ENCODE measurements at places on chromosomes 4 and X.
A peak's percentile ranks its signal among the peaks of the same experiment; 100 is the strongest.

- DNase-seq: no peak
These were observed 73.1 kb downstream of the MTHFD2L start for GRCh38 chr4:74230902-74231499.

DNA sequence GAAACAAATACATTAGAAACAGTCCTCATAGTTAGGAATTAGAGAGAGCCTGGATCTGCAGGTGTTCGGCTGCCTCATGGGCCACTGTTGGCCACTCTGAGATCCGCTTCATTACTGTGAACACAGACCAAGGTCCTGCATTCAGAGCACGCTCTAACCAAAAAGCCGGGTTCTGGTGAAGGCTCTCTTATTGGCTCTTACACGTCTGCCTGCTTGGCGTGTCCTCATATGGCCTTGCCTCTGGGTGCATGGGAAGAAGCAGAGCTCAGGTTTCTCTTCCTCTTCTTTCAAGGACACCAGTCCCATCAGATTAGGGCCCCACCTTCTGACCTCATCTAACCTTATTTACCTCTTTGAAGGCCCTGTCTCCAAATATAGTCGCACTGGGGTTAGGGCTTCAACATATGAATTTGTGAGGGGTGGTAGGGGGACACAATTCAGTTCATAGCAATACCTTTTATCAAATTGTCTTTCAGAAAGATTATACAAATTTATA lies 37.1 kb upstream of the ELF2 start:
- DNase-seq: no peak

GRCh38 chr4:111449657-111450056 lies 695.6 kb upstream of the FAM241A start:
- no peak for DNase-seq

DNA sequence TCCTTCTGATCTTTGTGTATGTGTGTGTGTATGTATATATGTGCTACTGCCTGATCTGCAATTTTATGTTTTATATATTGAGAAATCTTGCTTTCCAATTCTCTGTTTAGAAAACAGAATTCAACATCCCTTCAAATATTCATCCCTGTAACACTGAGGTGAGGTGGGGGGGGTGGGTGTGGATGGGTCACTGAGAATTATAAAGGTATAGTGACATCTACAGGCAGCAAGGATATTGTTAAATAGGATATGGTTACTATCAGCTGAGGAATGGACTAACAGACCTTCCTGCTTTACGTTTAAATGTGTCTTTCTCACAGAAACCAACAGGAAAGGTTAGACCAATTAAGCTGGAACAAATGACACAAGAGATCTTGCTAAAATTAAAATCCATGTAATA lies 19.0 kb upstream of the MAGEB2 start:
- DNase-seq: no peak

DNA sequence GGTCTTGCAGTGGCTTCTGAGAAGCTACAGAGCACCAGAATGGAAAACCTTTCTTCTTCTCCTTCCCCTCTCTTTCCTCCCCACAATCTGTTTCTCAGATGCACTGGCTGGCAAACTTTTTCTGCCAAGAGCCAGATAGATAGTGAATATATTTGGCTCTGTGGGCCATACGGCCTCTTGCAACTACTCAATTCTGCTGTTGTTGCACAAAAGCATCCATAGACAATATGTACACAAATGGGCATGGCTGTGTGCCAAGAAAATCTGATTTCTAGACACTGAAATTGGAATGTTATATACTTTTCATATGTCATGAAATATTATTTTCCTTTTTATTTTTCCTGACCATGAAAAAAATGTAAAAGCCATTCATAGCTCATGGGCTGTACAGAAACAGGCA lies 3.1 kb downstream of the PHEX start:
- no peak for DNase-seq

GRCh38 chrX:68669871-68670270 lies 22.4 kb downstream of the STARD8 start:
- no peak for DNase-seq

GRCh38 chrX:79270401-79270800 lies 96.7 kb downstream of the ITM2A start:
- DNase-seq: no peak

DNA sequence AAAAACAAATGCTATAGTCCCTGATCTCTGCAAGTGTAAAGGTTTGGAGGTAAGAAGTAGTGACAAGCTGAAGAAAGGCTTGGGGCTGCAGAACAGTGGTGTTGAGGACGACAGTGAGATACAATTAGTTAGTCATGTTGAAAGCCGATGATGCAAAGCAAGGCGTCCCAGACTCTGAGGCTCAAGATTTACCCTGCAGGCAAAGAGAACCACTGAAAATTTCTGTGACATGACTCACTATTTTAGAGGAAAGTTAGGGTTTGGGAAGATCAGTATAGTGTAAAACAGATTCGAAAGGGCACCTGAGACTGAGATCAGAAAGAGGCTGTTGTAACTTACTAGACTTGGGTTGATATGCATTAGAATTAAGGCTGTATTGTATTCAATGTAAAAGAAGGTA lies 281.3 kb upstream of the FTHL17 start:
- no peak for DNase-seq

- no peak for DNase-seq
These were observed 91.8 kb downstream of the STOX2 start for GRCh38 chr4:183996868-183997267.

DNA sequence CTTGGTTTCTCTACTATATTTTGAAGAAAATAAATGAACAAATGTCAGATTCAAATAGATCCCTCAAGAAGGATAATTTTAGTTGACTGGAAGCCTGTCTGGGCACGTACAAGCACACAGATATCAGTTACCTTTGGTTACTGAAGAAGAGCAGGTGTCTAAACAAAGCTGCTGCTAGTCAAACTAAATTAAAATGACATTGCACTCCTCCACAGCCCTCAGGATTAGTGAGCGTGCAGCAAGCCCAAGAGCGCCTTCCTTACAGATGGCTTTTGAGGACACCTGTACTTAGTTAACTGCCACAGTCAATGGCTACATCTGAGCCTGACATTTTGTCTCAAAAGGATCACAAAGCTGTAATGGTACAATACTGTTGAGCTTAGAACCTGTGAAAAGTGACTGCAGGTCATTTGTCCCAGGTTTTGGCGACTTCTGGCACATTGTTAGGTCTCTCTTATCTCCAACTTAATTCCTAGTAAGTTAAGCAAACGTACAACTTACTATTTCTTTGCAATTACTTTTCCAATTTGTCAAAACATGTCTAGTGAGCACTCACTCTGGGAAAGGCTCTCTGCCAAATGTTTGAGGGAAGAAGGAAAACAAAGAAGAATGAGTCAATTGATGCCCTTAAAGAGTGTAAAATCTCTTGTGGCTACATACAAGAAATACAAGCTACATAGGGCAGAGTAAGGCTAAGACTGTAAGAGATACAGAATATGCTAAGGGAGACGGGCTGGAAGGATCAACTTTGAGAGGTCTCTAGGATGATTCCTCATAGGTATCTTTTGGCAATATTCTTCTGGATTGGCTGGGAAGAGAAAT lies 25.6 kb upstream of the DAPP1 start:
- peak; percentile 88 for DNase-seq

GRCh38 chr4:98566361-98567008 lies 91.9 kb downstream of the TSPAN5 start:
- DNase-seq: no peak
